ENCODE measurements at places on chromosomes 1 and 21.

DNA sequence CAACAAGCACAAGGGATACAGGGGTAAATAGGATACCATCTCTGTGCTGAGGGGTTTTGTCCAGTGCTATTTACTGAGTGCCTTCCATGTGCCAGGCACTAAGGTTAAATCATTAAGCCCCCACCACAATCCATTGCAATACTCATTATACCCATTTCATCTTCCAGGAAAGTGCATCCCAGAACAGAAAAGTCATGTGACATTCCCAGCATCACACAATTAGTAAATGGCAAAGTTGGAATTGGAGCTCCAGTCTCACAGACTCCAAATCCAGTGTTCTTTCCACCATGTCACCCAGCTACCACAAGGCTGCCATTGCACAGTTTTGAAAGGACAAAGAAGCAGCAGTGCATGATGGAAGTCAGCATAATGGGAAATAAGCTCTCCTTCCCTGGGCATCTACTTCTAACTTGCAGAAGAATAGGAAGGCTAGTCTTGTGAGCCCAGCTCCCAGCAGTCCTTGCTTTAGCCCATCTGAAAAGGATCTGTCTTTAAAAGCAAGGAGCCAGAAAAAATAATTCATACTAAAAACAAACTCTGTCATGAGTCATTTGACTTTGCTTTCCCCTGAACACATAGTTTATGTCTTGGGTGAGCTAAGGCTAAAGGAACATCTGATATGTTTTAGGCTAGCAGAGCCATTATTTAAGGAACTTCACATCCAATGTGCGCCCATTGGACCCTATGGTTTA is 111.4 kb upstream of the HOOK1 start:
- peak; percentile 12 for DNase-seq

GRCh38 chr1:50936321-50936720 is 23.7 kb downstream of the FAF1 start:
- DNase-seq, result no peak

GRCh38 chr1:185581961-185582725 is 152.0 kb upstream of the HMCN1 start:
- peak; percentile 47 for DNase-seq

GRCh38 chr1:156390469-156391365 is 21.7 kb downstream of the RHBG start:
- no peak for DNase-seq

GRCh38 chr1:108590441-108590840 is 30.5 kb downstream of the EEIG2 start:
- no peak for DNase-seq

GRCh38 chr1:55329091-55329490 is 113.9 kb upstream of the USP24 start:
- no peak for DNase-seq

GRCh38 chr1:82059959-82060358 is 259.2 kb downstream of the ADGRL2 start:
- DNase-seq, result no peak

GRCh38 chr1:195328102-195328501 is 1280.1 kb downstream of the KCNT2 start:
- no peak for DNase-seq

DNA sequence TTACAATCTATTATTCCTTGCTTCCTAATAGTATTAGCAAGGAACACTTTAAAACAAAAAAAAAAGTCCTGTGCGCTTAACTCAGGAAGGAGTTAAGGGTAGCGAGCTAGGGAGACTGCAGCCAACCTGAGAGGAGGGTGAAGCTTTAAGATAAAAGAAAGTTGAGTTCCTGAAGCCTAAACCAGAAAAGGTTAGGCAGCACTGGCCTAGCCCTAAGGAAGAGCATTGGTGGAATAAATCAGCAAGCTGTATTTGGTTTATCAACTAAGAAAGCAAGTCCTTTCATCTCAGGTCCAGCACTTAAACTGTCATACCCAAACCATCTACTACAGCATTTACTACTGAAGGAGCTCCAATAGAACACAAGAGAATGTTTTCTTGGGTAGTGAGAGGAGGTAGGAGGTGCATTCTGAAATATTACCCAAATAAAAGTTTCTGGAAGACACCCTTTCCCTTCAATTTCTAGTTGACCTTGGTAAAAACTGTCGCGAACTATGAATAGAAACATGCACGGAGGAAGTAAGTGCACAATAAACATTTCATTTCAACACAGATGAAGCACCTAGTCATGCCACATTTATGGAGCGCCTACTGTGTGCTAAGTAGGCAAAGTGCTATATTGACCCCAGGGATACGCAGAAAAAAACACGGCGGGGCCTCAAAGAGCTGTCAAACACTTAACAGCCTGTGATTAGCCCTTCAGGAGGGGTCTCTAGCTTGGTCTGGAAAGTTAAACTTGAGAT is 1.3 kb downstream of the GLRX2 start:
- no peak for DNase-seq

All from brain microvascular endothelial cell (primary cell).